ENCODE measurements at places on chromosomes 6 and 20.

- no peak for DNase-seq
These were observed at the start of gene NT5E for GRCh38 chr6:85449818-85450759. Gene NT5E (plus strand): TSS chr6:85450083. CDS start chr6:85450140, 57 bp downstream.

DNA sequence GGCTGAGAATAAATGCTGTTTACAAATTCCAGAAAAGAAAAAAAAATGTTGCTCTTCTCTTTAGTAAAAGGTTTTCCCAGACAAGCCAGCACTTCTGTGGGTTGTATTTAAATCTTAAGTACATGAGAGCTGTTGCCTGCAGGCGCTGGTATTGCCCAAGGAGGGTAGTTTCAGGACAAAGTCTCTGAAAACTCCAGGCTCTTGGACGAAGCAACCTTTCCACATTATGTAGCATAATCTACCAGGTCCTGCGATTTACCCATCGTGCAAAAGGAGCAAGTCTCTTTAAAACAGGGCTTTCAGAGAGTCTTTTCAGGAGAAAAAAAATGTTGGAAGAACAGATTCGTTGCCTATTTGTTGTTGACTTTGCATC, 65.6 kb downstream of the PLG start:
- DNase-seq: no peak

GRCh38 chr20:57589728-57590484, 29.0 kb downstream of the PCK1 start:
- DNase-seq: no peak

GRCh38 chr6:45026003-45026516, 302.1 kb upstream of the RUNX2 start:
- no peak for DNase-seq

DNA sequence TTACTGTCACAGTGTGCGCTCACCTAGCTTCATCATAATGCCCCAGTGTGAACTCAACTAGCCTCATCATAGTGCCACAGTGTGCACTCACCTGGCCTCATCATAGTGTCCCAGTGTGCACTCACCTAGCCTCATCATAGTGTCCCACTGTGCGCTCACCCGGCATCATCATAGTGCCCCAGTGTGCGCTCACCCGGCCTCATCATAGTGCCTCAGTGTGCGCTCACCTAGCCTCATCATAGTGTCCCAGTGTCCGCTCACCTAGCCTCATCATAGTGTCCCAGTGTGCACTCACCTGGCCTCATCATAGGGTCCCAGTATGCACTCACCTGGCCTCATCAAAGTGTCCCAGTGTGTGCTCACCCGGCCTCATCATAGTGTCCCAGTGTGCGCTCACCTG, 10.6 kb downstream of the TMEM242 start:
- no peak for DNase-seq

DNA sequence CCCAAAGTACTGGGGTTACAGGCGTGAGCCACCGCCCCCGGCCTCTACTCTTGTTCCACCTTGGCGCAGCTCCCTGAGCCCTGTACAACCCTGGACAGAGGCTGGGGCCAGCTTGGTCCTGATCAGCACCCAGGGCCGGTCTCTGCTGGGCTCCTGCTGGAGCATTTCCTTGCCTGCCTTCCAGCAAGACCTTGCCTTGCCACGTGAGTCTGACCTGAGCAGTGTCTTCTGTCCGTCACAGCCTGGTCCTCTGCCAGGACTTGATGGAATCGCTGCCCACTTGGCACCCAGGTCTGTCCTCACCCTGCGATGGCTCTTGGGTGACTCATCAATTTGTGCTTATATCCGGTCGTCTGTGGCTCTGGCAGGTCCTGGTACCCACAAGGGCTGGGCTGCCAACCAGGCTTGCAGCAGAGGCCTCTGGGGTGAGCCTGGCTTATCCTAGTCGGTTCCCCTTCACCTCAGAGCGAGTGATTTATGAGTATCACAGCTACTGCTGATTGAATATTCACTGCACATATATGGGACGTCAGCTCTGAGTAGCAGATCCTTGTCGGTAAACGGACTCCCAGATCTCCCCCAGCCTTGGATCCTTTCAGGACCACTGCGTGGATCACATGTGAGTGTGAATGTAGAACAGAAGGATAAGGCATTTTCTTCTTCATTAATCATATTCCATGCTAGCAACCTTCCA, 10.1 kb upstream of the SULF2 start:
- no peak for DNase-seq

DNA sequence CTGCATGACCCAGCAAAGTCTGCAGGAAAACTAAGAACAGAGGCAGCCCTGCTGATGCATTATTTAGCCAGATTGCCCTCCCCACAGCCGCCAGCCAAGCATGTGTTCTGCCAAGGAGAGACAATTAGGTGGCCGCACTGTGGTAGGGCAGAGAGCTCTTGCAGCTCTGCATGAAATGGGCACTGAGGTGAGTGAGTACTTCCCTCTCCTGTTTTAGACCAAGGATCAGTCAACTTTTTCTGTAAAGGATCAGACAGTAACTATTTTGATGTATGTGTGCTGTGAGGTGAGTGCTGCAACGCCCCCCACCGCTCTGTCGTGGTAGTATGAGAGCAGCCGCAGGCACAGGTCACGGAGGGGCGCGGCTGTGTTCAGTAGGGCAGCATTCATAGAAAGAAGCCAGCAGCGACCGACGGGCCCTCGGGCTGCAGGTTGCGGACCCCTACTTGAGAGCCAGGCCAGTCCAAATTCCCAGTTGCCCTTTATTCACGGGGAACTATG, 23.8 kb upstream of the FAM50B start:
- no peak for DNase-seq

DNA sequence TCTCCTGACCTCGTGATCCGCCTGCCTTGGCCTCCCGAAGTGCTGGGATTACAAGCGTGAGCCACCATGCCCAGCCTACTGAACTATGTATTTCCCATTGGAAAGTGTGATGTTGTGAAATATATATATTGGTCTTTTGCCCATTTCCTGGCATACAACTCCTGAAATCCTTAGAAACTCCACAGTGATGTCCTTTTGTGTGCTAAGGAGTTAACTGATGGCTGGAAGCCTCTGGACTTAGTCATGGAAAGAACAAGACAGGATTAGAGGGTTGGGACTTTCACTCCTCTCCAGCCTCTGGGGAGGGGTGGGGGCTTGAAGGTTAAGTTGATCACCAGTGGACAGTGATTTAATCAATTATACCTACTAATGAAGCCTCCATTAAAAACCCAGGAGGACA, 7.1 kb downstream of the PANK2 start:
- no peak for DNase-seq

DNA sequence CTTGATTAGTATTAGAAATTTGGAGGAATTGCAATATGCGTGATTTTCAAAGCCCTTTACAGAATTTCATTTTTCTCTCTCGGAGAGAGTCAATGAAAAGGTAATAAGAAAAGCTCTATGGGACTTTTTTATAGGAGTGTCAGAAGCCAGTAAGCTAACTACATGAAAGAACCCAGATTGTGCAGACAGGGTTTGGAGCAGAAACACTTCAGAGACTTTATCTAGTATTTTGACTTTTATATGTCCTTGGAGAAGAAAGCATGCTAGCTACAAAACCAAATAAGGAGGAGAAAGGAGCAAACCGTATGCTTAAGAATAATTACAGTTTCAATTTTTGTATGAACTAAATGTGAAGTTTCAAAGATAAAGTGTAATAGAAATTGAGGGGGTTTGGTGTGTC, 141.7 kb downstream of the C6orf58 start:
- DNase-seq: no peak

DNA sequence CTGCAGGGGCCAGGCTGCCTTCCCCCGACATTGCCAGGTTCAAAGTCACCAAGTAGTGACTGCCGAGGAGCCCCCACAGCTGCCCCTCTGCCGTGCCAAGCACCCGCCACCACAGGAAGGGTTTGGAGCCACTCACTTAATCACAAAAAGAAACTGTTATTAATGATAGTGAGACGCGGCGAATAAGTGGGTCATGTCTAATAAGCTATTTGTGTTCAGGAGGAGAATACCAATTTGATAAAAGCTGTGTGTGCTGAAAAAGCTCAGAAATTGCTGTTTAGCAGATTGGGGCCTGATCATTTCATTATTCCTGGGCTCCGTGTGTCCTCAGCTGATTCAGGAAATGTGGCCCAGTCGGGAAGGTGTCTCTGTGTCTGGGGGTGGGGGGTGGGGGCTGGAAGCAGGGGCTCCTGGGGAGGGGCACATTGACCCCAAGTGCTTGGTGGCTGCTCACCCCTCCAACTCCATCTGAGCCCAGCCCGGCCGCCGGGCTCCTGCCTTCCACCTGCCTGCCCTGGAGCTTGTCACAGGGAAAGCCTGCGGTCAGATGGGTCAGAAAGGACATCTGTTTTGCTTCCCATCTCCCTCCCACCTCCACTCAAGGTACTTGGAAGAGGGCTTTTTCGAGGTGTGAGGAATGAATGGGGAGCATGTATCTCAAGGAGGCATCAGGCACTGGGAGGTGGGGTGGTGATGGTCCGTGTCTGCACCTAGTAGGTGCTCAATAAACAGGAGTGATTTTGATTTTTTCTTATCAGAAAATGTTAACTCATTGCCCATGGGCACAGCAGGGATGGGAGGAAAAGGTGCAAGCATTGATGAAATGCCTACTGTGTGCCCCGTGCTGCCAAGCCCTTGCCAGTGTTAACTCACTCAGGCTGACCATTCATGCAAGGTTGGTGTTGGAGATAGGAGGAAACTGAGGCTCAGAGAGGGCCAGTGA, 3.0 kb downstream of the VSTM2L start:
- no peak for DNase-seq

DNA sequence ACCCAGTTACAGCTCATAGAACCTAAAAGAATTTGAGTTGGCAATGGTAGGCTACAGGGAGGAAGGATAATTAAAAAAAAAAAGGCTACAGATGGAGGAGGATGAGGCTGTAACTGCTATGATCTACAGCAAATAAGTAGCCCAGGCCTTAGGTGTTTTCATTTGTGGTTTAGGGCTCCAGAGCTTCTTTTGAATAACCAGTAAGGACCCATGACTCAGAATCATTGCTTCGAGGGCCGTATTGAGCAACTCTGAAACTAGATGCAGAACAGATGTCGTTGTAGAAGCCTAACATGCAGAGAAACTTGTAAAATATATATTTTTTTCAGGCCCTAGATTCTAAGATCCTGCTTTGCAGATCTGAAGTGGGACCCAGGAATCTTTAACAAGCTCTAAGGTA, 19.0 kb upstream of the ASIP start:
- no peak for DNase-seq

DNA sequence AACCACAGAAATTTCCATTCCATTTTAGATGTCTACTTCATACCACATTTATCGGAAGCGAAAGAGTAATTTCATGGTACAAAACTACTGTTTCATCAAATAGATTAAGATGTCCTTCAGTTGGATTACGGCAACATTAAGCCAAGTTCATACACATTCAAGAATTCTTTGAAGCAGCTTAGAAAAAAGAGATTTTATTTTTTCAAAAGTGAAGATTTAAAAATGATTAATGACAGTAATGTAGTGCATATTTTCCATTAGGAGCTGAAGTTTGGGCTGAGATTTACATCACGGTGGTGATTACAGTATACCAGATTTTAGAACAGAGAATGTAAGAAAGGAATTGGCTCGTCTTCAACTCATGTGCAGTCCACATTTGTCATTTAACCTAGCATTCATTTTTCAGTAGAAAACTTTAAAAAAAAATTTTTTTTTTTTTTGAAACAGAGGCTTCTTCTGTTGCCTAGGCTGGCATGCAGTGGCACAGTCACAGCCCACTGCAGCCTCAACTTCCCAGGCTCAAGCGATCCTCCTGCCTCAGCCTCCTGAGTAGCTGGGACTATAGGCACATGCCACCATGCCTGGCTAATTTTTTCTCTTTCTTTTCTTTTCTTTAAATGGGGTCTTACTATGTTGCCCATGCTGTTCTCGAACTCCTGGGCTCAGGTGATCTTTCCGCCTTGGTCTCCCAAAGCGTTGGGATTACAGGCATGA, 1.9 kb downstream of the SYNJ2 start:
- DNase-seq: no peak

- no peak for DNase-seq
These were observed 124.9 kb upstream of the TMEM170B start for GRCh38 chr6:11412616-11413015.

GRCh38 chr20:57499676-57500075, 25.3 kb downstream of the CTCFL start:
- no peak for DNase-seq

DNA sequence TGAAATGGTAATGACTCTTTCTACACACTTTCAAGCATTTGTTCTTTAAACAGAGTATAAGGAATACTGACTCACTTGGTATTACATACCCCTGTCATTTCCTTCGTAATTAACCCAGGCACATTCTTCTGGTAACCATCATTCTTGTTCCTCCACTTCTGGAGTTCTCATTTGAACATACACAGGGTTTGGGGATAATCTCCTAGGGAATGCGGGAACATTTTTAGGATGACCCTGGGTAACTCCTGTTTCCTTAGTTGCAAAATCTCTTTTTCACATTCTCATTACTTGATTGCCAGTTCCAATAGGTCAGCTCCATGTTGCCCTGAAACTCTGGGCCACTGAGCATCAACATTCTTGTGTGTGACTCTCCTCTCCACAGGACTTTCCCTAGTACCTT, 51.5 kb upstream of the E2F3 start:
- no peak for DNase-seq

GRCh38 chr6:35298625-35299140, 1.1 kb downstream of the DEF6 start:
- no peak for DNase-seq

- no peak for DNase-seq
These were observed 2.8 kb upstream of the RAB23 start for GRCh38 chr6:57224769-57225515.

DNA sequence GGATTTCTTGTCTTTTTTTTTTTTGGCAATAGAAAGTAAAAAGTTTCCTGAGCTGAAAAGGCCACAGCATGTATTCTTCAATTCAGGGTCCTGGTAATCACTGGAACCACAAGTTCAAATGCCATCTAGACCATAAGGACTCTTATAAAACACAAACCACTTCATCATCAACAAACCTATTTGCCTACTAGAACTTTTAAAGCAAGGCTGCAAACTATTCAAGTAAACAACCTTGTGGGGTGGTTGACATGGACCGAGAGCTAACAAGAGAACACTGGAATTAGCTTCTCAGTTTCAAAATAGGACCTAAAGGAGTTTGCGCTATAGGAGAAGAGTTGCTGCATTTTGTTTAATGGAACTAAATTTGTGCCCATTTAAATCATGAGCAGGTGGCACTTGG, 215.9 kb downstream of the ATXN1 start:
- no peak for DNase-seq
